ENCODE measurements at places on chromosomes 16 and 17.
A peak's percentile ranks its signal among the peaks of the same experiment; 100 is the strongest.

- DNase-seq, result no peak
Observed at GRCh38 chr17:73890831-73891405, 246.7 kb upstream of the SDK2 start.

- no peak for DNase-seq
Observed at GRCh38 chr17:29162909-29163341, 17.3 kb downstream of the MYO18A start.

- peak; percentile 89 for DNase-seq
Observed at GRCh38 chr16:10738231-10739077, 5.2 kb upstream of the NUBP1 start.

- peak; percentile 75 for DNase-seq
Observed at GRCh38 chr17:21039839-21040575, 2.8 kb downstream of the USP22 start.

GRCh38 chr16:82626791-82627261 is at the start of gene CDH13:
CDH13 (plus strand) TSS chr16:82626969.
- no peak for DNase-seq

DNA sequence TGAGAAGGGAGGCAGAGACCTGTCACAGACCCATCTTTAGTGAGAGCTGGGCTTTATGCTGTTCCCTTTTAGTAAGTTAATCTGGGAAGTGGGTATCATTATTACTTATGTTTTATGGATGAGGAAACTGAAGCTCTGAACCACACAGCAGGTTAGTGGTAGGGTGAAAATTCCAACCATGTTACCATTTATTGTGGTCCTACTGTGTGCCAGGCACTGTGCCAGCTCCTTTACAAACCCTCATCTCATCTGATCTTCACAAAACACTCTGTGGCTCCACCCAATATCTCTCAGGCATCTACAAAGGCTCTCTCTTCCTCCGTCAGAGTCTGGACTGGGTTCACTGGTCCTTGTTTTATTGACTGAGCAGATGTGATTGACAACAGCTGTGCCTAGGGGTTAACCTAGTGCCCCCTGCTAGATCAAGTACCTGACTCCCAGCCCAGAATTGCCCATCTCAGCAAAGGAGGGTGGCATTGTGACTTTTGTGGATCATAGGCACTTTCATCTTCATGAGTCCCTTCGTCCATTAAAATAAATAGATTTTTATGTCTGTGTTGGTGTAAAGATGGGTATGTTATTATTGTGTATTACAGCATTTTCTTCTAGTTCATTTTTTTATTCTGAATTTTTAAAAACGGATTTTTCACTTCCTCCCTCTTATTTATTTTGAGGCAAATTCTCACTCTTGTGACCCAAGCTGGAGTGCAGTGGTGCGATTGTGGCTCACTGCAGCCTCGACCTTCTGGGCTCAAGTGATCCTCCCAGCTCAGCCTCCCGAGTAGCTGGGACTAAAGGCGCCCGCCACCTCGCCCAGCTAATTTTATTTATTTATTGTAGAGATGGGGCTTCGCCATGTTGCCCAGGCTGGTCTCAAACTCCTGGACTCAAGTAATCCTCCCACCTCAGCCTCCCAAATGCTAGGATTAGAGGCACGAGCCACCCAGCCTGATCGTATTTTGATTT is 3.1 kb downstream of the TGFB1I1 start:
- DNase-seq, result no peak

DNA sequence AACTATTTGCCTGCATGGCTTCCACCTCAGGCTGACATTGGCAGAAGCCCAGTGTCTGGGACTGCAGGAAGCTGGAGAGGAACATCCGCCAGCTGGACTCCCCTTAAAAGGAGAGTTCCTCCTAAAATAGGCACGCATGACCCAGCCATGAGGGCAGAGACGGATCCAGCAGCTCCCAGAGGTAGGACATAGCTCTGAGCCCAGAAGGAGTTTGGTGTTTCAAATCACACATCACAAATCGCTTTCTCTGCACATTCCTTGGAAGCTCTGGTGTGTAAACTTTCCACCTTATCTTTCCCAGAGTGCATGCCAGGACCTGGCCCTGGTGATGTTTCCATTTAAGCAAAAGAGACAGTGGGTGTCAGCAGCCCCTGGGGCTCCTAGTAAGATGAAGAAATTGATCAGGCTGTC is 231.1 kb upstream of the CDH5 start:
- no peak for DNase-seq

DNA sequence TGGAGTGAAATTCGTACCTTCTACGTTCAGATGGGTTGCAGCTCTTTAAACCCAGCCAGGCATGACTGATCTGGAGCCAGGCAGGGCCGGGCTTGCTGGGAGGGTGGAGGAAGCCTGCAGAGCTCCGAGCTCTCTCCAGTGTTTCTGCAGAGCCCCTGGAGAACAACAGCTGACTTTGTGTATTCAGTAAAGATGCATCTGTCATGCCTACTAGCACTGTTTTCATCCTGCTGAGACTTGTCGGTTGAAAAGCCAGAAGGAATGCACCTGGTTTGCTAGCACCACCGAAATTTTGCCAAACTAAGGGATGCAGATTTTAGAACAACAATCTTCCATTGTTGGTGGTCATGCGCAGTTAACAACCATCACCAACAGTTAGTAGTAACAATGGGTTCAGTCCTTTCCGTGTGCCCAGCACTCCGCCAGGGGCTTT is 22.4 kb upstream of the SCNN1B start:
- DNase-seq, result no peak

GRCh38 chr17:61635913-61636432 is 45.0 kb upstream of the NACA2 start:
- DNase-seq, result no peak

DNA sequence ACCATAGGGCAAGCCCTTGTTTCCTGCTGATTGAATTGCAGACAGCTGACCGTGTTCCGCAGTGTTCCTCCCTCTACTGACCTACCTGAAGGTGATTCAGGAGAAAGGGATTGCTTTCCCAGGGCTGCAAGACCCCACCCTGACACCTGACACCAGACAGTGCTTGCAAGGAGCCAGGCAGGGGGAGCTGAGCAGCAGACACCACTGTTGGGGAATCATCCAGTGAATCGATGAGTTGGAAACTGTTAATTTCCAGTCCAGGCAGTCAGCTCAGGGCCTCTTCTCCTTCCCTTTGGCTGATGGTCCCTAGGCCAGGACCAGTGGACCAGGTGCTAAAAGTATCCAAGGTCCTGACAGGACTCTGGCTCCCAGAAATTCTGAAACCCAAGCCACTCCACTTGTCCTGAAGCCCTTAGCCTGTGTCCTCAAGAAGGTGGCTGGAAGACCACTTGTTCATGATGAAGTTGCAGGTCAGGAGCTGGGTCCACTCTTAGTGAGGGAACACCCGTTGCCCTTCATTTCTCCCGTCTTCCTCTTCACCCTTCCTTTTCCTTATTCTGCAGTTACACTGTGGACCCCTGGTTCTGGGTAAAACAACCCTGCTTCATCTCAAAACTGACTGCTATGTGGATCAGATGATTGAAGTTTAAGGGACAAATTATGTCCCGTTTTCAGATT is 9.5 kb upstream of the UNK start:
- no peak for DNase-seq

DNA sequence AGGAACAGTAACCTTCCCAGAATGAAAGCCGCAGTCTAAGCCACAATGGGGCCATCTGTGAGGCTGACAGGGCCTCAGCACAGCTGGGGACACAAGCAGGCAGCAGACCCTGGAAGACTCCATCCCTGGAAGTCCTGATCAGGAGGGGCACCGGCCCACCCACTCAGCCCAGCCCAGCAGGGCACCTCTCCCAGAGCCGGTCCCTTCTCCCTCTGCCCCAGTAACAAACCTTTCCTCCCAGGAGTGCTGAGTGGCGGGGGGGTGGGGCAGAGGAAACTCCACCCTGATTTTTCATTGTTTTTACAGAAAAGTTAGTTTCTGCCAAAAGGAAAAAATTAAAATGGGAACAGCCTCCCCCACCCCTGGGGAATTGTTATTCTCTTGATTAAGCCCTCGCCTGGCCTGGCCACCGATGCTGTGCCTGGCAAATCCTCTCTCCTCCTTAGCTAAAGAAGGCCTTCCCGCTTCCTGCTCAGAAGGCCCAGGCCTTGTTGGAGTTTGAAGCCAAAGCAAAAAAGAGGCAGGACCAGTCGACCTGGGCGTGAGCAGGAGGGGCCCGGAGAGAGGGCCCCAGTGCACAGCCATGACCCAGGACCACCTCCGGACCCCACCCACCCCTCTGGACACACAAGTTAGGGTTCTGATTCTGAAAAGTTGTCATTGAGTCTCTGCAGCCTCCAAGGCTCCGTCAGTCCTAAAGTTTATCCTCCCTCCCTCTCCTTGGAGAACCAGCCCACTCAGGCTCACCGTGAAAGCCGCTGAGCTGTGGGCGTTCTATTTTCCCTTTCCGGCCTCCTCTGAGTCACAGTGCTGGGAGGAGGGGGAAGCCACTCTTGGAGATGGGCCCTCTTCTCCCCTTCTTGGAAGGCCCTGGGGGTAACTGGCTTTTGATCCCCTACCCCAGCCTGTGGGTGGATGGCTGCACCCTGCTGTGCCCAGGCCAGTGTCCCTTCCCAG is 128.4 kb upstream of the TNRC6C start:
- no peak for DNase-seq

DNA sequence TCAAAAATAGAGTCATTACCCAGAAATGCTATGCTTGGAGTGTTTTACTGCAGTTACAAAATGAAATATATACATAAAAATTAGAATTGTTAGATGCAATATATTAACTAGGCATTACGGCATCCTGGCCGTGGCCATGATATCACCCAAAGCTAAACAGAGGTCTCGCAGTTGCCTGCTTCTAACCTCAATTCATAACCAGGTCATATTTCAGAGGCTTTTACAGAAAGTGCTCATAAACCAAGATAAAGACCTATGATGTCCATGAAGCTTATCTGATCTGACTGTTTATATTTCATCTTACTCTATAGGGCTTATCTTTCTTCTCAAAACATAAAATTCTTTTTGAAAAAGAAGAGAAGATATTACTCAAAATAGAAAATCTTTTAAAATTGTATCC is 664.5 kb upstream of the SALL1 start:
- DNase-seq, result no peak

- DNase-seq, result no peak
Observed at GRCh38 chr17:55168958-55169687, 95.6 kb upstream of the HLF start.

- no peak for DNase-seq
Observed at GRCh38 chr17:31371511-31372097, 19.9 kb upstream of the RAB11FIP4 start.

- DNase-seq, result no peak
Observed at GRCh38 chr16:35102780-35103403, 1643.5 kb downstream of the TP53TG3F start.

DNA sequence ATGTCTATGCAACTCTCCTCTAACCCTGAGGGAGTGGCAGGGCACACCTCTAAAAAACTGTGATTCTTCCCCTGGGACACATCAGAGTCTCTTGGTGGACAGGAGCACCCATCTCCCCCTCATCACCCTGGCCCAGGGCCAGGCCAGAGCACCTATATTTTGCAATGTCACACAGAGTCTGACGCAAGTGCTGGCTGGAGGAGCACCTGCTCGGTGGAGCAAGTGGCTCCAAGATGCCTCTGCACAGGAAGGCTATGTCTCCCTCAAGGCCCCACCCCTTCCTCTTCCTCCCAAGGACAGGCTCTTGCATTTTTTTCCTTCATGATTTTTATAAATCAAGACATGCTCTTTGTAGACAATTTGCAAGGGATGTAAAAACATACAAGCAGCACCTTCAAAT is 13.3 kb downstream of the SNN start:
- DNase-seq, result no peak

GRCh38 chr17:33786478-33786877 is 468.6 kb upstream of the CCL2 start:
- DNase-seq, result no peak

DNA sequence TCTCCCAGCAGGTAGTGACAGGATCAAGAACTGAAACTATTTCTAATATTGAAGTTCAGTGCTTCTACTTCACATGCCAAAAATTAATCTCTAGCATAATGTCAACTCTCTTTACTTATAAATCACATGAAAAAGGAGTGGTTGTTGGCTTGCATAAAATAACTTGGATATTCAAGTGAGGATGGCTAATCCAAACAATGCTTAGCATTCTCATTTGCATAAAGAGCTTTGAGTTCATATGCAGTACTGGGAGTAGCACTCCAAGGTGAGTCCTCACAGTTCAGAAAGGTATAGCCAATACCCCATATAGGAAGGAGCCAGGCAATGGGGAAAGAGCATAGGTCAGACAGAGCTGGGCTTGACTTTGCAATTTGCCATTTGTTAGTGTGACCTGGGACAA is 149.3 kb downstream of the PCTP start:
- no peak for DNase-seq

GRCh38 chr17:77433385-77434135 is 292.8 kb downstream of the SEC14L1 start:
- DNase-seq, result no peak

GRCh38 chr16:52293204-52293603 is 253.7 kb downstream of the TOX3 start:
- no peak for DNase-seq

GRCh38 chr16:85194307-85195270 is 82.3 kb upstream of the CIBAR2 start:
- DNase-seq, result no peak

DNA sequence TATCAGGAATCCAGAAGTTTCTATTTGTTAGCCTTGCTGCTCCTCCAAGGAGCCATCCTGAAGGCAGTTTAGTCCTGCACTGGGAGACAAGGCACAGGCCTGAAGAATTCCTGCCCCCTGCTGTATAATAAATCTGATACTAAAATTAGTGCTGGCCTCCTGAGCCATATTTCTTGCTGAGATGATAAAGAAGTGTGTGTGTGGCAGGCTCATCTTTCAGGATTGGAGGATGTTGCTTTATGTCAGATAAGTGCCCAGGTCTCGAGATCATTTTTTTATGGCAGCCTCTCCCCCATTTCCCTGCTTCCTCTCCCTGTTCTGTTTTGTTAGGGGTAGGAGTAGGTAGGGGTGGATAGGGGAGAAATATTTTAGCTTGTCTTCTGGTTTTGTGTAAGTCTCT is 26.0 kb downstream of the MSI2 start:
- no peak for DNase-seq

DNA sequence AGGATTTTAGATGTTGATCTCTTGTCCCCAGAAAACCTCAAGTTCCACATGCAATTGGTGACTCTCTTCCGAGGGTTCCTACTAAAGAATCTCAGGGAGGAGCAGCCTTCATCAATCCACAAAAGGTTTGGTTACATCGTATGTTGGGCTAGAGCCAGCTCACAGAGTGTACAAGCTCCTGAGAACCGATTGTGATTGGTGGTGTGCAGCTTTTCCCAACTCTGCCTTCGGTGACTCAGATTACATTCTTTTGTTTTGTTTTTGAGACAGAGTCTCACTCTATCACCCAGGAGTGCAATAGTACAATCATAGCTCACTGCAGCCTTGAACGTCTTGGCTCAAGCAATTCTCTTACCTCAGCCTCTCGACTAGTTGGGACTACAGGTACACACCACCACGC is 172.4 kb downstream of the PMP22 start:
- no peak for DNase-seq
